Eye (tissue), 1 donor: ENCODE measurements at places on chromosomes 5 and 9.

- DNase-seq, result peak; percentile 85
These were observed 1.1 kb upstream of the ANXA2R start for GRCh38 chr5:43041110-43041668.

DNA sequence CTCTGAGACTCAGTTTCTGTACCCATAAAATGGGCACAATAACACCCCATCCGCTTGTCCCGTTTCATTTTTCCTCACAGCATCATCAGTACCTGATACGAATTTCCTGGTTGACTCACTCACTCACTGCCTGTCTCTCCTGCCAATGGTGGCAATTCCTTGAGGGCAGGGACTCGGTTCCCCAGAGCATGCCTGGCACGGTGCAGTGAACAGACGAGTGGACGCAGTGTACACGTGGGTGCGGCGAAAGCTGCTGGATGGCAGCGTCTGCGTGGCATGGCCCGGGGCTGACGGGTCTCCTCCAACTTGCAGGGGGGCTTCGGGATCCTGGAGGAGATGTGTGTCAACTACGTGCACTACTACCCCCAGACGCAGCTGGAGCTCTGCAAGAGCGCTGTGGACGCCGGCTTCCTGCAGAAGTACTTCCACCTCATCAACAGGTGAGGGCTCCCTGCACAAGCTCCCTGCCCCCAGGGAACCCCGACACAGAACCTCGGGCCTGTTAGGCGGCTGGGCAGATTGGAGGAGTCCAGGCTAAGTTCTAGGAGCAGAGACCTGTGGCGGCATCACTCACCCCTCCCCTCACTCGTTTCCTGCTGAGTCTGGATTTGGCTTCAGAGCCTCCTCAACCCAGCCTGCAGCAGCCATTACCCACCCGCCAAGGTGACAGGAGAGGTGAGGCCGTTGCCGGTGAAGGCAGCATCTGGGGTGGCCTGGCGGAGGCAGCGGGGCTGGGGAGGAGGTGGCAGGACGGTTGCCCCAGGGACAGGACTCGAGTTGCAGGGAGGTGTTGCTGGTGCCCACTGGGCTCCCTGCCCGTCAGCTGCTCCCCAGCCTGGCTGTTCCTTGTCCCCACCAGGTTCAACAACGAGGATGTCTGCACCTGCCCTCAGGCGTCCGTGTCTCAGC is 20.3 kb downstream of the DBH start:
- DNase-seq, result no peak

DNA sequence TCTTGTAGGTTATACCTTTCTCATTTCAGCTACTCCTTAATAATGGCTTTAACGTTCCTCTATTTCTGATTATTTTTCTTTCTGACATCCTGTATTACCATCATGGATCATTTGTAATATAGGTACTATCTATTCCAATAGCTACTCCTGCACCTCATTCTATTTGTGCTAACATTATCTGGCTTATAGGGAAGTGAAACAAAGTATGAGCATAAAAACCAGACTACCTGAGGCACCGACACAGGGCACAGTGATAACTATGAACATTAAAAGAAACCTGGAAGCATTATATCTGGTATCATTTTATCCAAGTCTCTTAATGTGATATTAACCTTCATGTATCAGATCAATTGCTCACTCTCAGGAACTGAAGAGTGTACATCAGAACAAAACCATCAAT is 407.3 kb downstream of the DMRT2 start:
- DNase-seq, result no peak

DNA sequence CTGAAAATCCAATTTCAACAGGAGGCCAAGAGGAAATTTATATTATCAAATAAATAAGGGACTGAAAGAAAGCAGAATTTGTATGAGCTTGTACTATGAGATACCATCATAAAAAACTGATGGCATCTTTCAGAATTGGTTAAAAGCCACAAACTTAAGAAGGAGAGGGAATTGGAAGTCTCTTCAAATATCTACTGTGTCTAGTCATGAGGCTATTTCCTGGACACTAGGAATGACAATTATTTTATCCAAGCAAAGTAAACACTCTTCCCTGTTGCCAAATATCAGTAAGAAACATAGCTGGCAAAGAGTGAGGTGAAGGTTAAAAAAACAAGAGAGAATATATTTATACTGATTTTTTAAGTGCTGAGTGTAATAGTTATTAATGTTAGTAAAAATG is 101.5 kb upstream of the ARRDC3 start:
- no peak for DNase-seq

DNA sequence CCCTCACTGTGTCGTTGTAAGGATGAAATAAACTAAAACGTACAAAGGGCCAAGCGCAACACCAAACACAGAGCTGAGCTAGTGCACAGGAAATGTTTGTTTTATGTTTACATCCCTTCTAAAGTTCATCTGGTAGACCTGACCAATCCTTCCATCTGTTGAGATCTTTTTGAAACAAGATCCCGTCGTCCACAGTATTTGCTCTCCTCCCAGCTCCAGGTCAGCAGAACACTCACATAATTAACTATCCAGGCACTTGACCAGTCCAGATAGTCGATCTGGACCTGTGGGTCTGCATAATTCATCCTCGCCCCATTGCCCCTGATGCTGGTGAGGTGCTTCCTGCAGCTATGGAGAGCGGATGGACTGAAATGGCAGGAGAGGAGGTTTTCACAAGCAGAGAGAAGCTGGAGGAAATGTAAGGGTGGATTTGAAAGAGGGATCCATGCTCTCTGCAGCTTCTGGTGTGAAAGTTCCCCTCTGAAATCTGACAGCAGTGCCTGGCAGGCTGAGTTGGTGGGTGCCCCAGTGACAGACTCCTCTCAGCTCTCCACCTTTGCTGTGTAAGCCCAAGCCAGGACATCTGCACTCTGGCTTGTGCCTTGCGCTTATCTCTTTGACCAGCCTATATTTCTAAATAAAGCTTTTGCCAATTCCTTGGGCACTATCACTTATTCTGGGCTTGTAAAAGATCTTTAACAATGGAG is 102.4 kb downstream of the TTLL11 start:
- DNase-seq, result no peak

DNA sequence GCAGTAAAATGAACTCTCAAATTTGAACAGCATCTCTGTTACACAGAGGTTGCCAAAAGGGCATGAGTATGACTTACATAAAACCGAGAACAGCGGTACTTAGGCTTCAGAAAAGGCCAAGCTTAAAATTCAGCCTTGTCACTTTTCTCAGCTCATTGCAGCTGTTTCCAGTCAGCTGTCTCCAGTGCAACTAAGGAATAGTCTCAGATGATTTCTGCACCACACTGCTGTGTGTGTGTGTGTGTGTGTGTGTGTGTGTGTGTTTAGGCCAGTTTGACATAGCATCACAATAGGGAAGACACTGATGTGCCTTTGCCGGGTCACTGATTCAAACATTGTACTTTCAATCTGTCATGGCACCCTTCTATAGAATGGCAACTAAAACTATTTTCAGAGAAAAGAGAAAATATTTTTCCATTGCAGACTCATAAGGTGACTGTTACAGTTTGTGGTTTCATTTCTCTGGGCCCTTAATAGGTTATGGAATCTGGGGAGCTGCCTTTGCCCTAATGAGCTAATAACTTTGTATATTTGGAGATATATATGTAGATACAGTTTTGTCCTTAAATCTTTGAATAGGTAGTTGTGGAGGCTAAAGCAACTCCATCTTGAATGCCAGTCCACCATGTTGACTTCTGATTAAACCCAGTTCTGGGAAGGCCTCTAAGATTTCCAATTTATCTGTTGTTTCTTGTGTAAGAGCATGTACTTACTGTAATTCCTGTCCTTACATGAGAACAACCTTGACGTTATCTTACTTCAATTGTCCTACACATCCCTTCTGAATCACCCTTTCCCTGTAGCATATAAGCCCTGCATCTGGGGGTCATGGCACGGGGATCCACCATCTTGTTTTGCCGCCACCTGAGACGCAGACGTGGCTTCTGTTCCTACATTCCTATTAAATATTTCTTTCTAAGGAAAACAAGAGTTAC is 4.5 kb downstream of the LSM11 start:
- no peak for DNase-seq

GRCh38 chr5:168184103-168184502 is 107.3 kb upstream of the WWC1 start:
- no peak for DNase-seq

GRCh38 chr5:18281947-18282581 is 647.8 kb downstream of the TAF11L14 start:
- DNase-seq, result peak; percentile 71

DNA sequence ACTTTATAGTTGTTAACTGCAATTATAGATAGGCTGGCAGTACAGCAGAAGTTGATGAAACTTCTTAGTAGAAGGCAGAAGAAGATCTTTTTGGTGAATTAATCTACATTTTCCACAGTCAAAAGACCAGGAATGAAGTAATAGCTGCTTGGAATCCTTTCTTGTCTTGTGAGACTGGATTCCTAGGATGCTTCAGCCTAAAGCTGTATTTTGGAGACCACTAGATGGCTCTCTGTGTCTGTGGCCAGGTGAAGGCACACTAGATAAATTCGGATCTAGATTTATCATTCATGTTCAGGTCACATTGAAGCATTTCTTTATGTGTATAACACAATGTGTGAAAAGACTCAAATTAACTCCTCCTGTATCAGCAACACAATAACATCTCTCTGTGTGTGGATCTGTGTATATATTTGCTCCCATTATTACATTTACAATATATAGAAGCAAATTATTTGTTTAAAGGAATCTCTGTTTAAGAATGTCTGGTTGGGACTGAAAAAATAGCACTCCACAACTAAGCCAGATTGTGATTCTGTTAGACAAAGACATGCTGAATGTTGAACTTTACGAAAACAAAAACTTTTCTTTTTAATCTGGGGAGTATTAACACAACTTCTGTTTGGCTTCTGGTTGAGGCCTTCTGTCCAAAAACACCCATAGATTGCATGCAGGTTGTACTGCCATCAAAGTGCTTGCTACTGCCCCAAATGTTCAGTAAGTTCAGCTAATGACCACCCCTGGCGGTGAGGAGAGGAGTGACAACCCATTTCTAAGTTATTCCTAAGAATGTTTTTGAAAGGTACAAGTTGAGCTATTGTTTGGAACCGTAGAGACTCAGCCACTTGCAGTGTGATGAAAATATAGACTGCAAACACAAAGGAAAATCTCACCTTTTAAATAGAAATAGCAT is 10.6 kb downstream of the GRIN3A start:
- peak; percentile 69 for DNase-seq

GRCh38 chr9:13513286-13513685 is 233.8 kb upstream of the MPDZ start:
- peak; percentile 72 for DNase-seq

DNA sequence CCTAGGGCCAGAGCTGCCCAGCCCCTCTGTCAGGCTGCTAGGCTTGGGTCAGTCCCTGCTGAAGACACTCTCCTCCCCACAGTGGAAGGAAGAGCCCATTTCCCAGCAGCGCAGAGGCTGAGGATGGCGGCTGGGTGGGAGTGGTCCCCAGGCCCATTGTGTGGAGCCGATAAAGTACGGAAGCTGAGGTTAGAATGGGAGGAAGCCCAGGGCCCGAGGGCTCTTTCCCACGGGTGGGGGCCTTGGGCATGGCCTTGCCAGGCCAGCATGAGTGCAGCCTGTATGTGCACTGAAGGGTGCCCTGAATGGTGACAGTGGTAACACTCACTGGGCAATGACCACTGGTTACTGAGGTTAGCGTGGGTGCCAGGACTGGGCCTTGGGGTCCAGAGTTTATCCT is 125.9 kb downstream of the RGS3 start:
- DNase-seq, result no peak

- DNase-seq, result no peak
These were observed 64.8 kb downstream of the HABP4 start for GRCh38 chr9:96514800-96515158.

GRCh38 chr5:108143581-108143980 is 238.3 kb downstream of the FBXL17 start:
- no peak for DNase-seq

DNA sequence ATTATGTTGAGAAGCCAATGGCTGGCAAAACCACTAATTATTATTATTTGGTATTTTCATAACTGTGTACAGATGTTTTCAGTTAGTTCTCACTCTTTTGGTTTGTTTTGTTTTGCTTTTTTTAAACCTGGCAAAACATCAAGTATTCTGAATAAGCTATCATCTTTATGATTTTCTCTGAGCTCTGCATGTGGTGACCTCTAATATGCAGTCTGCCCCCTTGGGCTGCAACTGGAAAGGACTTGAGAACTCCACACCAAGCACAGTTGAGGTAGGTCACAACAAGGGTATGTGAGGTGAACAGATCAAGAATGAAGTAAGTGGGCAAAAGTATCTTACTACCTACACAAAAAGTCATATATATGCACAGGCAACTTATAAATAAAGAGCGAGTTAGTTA is 202.2 kb downstream of the NFIB start:
- DNase-seq, result peak; percentile 45

DNA sequence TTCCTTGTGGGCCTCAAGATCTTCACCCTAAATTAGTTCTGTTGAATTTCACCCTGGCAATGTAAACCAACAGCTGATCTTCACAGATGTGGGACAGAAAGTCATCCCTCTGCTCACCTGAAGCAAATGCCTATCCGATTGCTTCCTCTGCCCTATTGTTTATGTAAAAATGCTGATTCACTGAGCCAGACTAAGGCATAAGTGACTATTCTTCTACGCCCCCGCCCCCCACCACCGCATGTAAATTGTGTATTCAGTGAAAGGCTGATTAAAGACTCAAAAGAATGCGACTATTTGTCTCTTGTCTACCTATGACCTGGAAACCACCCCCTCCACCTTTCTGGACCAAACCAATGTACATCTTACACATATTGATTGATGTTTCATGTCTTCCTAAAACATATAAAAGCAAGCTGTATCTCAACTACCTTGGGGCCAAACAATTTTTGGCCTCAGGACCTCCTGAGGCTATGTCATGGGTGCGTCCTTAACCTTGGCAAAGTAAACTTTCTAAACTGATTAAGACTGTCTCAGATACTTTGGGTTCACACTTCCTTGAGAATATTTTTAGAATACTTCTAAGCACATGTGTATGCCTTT is 129.7 kb upstream of the BOD1 start:
- DNase-seq, result no peak

- DNase-seq, result no peak
These were observed 3.4 kb upstream of the RHOBTB3 start for GRCh38 chr5:95727764-95728191.

DNA sequence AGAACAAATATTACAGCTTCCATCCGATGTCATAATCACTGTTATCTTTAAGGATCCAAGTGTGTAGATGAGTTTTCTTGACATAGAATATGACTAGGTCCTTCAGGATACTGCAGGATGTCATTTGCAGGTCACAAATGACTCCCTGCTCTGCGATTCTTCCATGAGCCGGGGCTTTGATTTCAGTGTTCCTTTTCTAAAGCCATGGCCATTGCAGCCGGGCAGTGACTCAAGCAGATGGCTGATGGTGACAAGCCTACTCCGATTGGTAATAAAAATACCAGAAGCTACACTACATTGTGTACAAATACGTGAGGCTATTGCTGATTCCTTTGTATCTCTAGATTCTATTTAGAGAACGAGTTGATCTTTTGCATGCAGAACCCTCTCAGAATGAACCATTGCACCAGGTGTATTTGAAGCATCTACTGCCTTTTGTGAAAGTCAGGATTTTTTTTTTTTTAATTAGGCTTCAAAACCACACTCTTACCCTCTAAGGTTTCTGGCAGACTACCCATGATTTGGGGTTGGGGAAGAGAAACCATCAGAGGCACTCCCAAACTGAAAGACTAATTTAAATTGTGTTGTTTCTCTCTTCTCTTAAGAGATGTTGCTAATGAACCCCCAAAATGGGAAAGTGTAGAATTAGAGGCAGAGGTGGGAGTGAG is 271.0 kb upstream of the ADRA1B start:
- DNase-seq, result no peak
